ENCODE measurements at places on chromosomes 2 and 18.

DNA sequence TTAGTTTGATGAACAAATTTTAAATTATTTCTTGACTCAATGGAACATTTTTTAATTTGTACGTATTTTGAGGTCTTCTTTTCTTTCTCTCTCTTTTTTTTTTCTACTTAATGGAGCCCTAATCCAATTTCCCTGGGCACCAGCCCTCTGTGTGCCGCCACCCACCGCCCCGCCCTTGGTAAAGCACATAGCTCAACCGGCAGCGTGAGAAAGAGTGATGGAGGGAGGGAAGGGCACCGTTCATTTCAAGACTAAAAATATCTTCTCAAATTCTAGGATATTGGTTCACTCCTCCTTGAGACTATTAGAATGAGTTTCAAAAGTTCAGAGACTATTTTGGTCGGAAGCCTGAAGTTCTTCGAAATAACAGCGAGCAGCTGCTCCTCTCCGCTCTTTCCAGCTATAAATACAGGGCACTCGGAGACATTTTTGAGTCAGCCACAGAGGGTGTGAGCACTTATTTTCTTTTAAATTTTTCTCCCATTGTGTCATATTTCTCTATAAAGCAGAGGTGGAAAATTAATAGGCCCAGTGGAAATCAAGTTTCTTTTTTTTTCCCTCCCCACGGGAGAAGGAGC is 731.7 kb upstream of the ID2 start:
- H3K27me3 ChIP-seq = no peaks in the 10 kb centered on the region
- no peak overlapping the region for H3K4me3 ChIP-seq
- H3K27ac ChIP-seq = peak overlapping the region; percentile 74
- no peak for DNase-seq

- H3K4me1 ChIP-seq = peaks cover 20% of the 10 kb centered on the region
- no peaks in the 10 kb centered on the region for H3K27me3 ChIP-seq
Measured at GRCh38 chr2:152577579-152577978, 139.7 kb downstream of the PRPF40A start.

- H3K4me3 ChIP-seq = no peak overlapping the region
- H3K36me3 ChIP-seq = no peaks in the 10 kb centered on the region
- no peaks in the 10 kb centered on the region for H3K4me1 ChIP-seq
- no peak overlapping the region for H3K27ac ChIP-seq
- no peaks in the 10 kb centered on the region for H3K27me3 ChIP-seq
Measured at GRCh38 chr18:39693359-39693758, 2127.8 kb upstream of the CELF4 start.

DNA sequence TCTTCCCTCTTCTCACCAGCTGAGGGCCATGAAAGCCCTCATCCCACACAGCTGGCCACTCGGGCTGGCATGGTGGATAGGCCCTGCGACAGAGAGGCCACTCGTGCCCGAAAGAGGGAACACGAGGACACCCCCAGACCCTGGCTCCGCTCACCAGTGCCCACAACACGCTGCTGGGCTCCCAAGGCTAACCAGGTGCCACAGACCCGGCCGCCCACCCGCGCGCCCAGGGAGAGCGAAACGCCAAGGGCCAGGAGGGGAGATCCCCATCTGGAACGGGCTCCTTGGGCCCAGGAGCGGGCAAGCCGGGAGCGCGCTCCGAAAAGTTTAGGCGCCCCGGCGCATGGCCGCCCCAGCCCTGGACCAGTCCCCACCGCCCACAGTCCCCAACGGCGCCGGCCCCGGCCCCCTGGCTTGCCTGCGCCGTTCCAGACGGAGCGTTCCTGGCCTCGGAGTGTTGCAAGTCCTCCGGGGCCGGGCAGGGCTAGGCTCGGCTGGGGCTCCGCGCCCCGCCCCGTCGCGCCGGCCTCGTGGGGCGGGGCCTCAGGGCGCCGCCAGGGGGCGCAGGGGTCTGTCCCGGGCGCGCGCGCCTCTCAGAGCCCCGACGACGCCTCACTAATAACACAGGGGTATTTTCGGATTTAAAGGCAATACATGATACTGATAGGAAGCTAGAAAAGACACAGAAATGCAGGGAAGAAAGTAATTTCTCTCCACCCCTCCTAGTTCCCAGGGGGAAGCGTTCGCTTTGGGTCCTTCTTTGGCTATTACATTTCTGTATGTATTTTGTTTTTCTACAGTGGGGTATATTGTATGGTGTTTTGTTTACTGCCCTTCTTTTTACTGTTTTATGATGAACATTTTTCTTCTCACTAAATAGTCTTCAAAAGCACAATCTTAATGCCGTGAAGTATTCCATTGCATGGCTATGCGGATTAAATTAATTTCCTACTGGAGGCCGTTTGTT is at the start of gene TMBIM1:
TMBIM1 (minus strand) TSS at position 456 of the 967 bp plus-strand sequence. CDS start 10,362 bp downstream, outside the sequence.
- H3K4me3 ChIP-seq = peak within 1 kb of the TSS; percentile 96
- peak within 1 kb of the TSS; percentile 99 for H3K27ac ChIP-seq
- no peaks in the 10 kb centered on the region for H3K27me3 ChIP-seq

- no peak overlapping the region for H3K27ac ChIP-seq
- no peak for DNase-seq
- no peaks in the 10 kb centered on the region for H3K36me3 ChIP-seq
- no peaks in the 10 kb centered on the region for H3K4me1 ChIP-seq
Measured at GRCh38 chr2:200221055-200221955, 85.2 kb upstream of the SPATS2L start.

DNA sequence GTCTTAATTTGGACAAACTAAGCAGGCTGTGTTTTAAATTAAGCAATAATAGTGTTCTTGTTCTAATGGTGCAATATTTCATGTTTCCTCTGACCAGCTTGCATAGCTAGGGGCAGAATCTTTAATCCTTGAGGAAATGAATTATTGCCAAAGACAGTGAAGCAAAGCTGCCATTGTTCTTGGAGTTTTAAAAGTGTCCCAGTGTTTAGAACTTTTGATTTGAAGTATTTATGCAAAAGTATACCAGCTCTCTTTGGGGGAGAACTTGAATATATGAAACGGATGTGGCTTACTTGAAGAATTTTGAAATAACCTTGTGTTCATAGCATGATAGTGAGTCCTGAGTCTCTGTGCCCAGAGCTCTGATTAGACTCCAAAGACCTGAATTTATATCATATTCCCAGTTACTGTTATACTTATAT is 33.4 kb downstream of the ITGA6 start:
- H3K4me3 ChIP-seq = no peak overlapping the region
- no peaks in the 10 kb centered on the region for H3K4me1 ChIP-seq
- H3K27ac ChIP-seq = no peak overlapping the region
- no peak for DNase-seq

DNA sequence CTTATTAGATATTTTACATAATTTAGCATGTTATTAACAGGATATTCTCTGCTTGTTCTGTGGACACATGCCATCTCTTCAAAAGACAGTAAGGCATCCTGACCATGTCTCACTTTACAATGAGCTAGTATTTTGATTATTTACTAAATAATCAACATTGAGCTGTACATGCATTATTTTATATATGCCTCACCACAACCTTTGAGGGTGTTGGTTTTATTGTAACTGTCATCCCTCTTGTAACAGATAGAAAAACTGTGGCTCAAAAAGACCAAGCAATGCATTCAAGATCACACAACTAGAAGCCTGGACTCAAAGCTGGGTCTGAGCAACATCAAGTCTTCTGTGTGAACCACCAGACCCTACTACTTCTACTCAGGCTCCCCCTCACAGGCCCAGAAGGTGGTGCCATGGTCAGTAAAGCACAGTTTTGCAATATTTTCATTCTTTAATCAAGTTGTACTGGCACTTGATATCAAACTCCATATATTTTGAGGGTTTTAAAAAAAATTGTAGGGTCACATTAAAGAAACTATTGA is 105.1 kb upstream of the ARL5A start:
- H3K36me3 ChIP-seq = no peaks in the 10 kb centered on the region
- H3K27ac ChIP-seq = no peak overlapping the region
- no peaks in the 10 kb centered on the region for H3K4me1 ChIP-seq
- DNase-seq = no peak

- H3K4me3 ChIP-seq = no peak overlapping the region
- H3K27me3 ChIP-seq = no peaks in the 10 kb centered on the region
- no peak for DNase-seq
- H3K4me1 ChIP-seq = no peaks in the 10 kb centered on the region
- H3K27ac ChIP-seq = no peak overlapping the region
Measured at GRCh38 chr2:42238644-42239288, 69.6 kb downstream of the EML4 start.

DNA sequence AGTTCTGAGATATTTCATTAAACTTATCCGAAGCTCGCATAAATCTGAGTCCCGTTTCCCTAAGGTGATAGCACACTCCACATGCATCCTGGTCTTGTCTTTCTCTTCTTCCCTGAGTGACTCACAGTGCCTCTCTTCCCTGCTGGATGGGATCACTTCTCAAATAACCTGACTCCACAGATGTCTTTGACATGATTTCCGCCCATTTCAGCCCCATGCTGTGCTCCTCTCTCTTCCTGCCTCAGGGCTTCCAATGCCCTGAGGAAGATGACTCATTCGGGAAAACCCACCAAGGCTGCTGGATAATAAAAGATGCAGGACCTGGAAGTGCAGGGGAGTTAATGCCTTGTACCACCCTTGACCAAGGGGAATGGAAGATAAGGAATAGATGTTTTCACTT is 441.7 kb upstream of the SOX11 start:
- no peak for DNase-seq
- no peaks in the 10 kb centered on the region for H3K27me3 ChIP-seq
- H3K36me3 ChIP-seq = no peaks in the 10 kb centered on the region

DNA sequence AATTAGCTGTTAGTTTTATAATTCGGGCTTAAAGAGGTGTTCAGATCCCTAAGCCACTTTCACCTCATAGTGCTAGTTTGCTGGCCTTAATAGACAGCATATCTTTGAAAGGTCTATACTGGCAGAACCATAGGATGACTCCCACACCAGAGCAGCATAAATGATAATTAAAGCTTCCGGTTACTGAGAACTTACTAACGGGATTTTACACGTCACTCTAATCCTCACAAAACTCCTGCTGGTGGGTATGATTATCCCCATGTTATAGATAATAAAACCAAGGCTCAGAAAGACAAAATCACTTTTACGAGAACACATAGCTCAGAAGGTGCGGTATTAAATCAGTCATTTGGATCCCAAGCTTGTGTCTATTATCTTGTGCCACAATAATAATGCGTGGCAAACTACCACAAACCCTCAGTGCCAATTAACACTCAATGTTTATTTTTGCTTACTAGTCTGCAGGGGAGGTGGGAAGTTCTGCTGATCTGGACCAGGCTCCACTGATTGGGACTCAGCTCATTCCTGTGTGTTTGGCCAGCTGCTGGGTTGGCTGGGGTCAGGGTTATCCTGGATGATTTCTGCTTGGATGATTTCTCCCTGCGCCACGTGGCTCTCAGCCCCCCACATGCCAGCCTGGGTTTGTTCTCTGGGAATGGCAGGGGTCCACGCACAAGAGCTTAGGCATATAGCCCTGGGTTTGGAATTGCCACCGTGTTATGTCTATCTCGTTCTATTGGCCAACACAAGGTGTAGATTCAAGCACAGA is 62.3 kb downstream of the TRIB2 start:
- H3K36me3 ChIP-seq = no peaks in the 10 kb centered on the region
- H3K4me3 ChIP-seq = no peak overlapping the region
- no peak for DNase-seq
- no peaks in the 10 kb centered on the region for H3K4me1 ChIP-seq
- no peak overlapping the region for H3K27ac ChIP-seq

DNA sequence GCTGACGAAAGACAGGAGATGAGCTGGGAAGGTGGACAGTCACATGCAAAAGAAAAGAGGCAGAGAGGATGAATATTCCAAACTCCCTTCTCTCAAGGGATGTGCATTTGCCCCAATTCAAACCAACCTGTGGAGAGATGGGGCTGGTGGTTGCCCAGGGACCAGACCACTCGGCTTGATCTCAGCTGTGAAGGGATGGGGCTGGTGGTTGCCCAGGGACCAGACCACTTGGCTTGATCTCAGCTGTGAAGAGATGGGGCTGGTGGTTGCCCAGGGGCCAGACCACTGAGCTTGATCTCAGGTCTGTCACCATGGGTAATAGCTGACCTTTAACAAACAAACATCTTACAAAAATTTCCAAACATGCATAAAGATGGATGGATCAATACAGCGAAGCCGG is 42.5 kb upstream of the SALL3 start:
- DNase-seq = no peak
- no peak overlapping the region for H3K4me3 ChIP-seq
- H3K27ac ChIP-seq = no peak overlapping the region
- H3K27me3 ChIP-seq = no peaks in the 10 kb centered on the region
- H3K36me3 ChIP-seq = no peaks in the 10 kb centered on the region

GRCh38 chr18:56575819-56576663 is 62.4 kb downstream of the TXNL1 start:
- no peak overlapping the region for H3K27ac ChIP-seq
- no peak for DNase-seq
- no peaks in the 10 kb centered on the region for H3K4me1 ChIP-seq
- no peaks in the 10 kb centered on the region for H3K27me3 ChIP-seq
- no peak overlapping the region for H3K4me3 ChIP-seq

- DNase-seq = no peak
- H3K4me3 ChIP-seq = no peak overlapping the region
- H3K4me1 ChIP-seq = no peaks in the 10 kb centered on the region
- H3K27ac ChIP-seq = no peak overlapping the region
- H3K36me3 ChIP-seq = no peaks in the 10 kb centered on the region
- no peaks in the 10 kb centered on the region for H3K27me3 ChIP-seq
Measured at GRCh38 chr18:6948281-6949055, 169.1 kb downstream of the LAMA1 start.

DNA sequence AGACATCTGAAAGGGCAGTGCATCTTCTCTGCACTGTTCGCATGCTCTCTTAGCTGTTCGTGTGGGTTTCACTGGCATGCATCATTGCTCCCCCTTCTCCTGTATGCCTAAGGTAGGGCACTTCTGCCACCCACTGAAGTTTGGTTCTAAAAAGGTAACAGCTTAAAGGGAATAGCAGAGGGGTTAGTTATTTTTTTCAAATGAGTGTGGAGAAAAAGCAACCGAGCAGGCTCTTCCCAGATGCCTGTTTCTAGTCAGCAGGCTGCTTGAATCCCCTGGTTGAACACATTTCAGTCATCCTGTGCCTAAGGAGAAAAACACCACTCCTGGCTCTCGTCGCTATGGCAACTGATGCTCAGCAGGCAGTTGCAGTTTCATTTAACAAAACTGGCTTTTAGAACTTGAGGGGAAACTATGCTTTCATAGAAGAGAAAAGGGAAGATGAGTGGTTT is 69.8 kb upstream of the GALNT3 start:
- no peak overlapping the region for H3K27ac ChIP-seq
- H3K27me3 ChIP-seq = no peaks in the 10 kb centered on the region
- no peak overlapping the region for H3K4me3 ChIP-seq
- H3K36me3 ChIP-seq = no peaks in the 10 kb centered on the region
- no peaks in the 10 kb centered on the region for H3K4me1 ChIP-seq
- no peak for DNase-seq

GRCh38 chr2:69798909-69799526 is 30.4 kb upstream of the GMCL1 start:
- H3K4me1 ChIP-seq = peaks cover 36% of the 10 kb centered on the region
- H3K27me3 ChIP-seq = no peaks in the 10 kb centered on the region
- no peak for DNase-seq
- H3K4me3 ChIP-seq = peak overlapping the region; percentile 51

DNA sequence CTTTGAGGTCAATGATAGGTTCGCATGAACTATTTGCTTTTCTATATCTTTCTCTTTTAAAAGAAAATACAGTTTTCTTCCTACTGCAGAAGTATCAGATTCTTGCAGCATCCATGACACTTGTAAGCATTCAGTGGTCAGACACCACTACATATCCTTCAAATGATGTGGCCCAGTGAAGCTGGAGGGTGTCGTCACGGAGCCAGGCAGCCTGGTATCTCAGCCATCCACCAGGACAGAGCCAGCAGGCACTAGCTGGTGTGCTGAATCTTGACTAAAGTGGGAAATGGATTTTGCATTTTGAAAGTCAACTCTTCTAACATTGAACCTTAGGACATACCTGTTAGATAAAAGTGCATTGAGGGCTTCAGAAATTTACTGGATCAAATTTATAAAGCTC is 5.4 kb downstream of the KLHL14 start:
- H3K27me3 ChIP-seq = peaks cover 39% of the 10 kb centered on the region
- no peak overlapping the region for H3K27ac ChIP-seq
- DNase-seq = no peak
